ENCODE measurements at places on chromosomes 1 and 21. TPM values are rescaled to one million over a fixed set of nuclear protein-coding genes. Genes with fewer than 3 reads are reported as not detected.

Gene PIP5K1A
- 66.1 TPM for polyA plus RNA-seq

Gene KRTAP19-6
- polyA plus RNA-seq = not detected

Gene SLC6A17
- polyA plus RNA-seq = 0.08 TPM

Gene CATSPER4
- polyA plus RNA-seq = 0.12 TPM

Gene LIN9
- 10.8 TPM for polyA plus RNA-seq
